ENCODE measurements at places on chromosomes 2 and 18.
A peak's percentile ranks its signal among the peaks of the same experiment; 100 is the strongest.

GRCh38 chr18:70135604-70136003 lies 69.9 kb downstream of the RTTN start:
- DNase-seq = no peak

DNA sequence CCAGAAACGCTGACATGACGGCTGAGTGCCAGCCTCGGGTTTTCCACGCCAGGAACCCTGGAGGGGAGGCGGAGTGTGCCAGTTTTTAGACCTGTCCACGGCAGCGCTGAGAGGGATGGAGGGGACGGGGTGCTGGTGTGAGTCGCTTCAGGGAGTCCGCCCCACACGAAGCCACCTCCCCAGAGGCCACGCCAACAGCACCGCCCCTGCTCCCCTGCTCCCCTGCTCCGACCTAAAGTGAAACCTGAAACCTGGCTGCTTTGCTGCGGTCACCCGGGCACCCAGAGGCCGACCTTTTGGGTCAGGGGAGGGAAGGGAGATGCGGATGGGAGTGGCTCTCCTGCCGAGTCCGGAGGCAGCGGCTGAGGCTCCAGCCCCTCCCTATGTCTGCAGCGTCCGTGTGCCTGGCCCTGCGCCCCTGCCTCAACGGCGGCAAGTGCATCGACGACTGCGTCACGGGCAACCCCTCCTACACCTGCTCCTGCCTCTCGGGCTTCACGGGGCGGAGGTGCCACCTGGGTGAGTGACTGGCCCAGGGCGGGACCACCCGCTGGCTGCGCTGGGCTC lies 38.1 kb downstream of the SNED1 start:
- no peak for DNase-seq

DNA sequence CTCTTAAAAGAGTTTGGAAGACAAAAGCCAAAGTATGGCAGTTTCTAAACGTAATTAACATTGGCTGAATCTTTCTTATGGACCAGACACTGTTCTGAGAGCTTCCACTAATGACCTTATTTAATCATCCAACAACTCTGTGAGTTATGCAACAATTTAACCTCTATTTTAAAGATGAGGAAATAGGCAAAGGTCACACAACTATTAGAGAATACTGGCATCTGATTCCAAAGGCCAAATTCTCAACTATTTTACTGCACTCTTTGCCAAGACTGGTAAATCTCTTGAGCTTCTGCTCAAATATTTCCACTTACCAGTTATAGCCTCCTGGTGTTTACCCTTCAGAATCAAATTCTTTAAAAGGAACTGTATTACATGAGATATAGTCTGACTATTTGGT lies 42.1 kb upstream of the ERMN start:
- DNase-seq = no peak

- no peak for DNase-seq
Measured at GRCh38 chr2:109528811-109529501, 84.8 kb downstream of the SEPTIN10 start.

DNA sequence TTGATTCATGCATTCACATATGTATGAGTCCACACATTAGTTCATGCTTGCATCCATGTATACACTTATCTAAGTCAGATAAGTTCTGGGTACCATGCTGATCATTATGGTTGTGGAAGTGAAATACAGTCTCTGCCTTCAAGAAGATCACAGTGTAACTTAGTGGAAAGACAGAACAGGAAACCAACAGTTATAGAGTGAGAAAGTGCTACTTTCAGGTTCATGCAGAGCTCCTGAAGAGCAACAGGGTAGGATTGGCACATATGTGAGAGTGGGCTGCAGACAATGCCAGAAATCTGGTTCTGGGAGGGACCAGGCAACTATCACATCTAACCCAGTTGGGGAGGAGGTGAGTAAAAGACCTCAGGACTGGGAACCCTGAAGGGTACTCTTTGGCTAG lies 35.4 kb upstream of the PGAP1 start:
- no peak for DNase-seq

GRCh38 chr2:136874258-136874657 lies 108.9 kb downstream of the THSD7B start:
- peak; percentile 36 for DNase-seq

DNA sequence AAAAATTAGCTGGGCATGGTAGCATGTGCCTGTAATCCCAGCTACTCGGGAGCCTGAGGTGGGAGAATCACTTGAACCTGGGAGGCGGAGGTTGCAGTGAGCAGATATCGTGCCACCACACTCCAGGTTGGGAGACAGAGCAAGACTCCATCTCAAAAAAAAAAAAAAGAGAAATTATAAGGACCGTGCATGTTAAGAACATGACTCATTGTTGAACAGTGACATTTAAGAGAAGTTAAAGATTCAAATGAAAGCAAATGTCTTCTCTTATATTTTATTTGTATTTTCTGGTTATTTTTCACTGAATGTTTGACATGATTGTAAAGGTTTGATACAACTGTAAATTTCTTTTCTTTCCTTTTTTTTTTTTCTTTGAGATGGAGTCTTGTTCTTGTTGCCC lies 69.6 kb downstream of the APLF start:
- no peak for DNase-seq

DNA sequence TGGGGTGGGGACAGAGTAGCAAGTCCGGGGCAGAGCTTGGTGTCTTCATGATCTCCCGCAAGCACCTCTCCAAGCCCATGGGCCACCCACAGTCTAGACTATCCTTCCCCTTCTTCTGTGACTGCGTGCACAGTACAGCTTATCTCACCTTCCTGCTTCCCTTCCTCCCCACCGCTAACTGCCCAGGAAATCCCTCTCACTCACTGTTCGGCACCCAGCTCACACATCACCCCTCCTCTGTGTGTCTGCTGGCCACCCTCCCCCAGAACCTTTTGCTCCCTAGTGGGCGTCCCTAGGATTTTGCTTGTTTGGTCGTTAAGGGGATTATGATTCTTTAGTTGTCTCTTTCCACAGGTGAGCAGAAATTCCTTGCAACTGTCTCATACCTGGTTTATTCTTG lies 31.5 kb upstream of the SMAD7 start:
- DNase-seq = no peak

- no peak for DNase-seq
Measured at GRCh38 chr2:184730288-184730687, 132.0 kb downstream of the ZNF804A start.

GRCh38 chr18:36672437-36673344 lies 156.1 kb downstream of the TPGS2 start:
- DNase-seq = no peak

DNA sequence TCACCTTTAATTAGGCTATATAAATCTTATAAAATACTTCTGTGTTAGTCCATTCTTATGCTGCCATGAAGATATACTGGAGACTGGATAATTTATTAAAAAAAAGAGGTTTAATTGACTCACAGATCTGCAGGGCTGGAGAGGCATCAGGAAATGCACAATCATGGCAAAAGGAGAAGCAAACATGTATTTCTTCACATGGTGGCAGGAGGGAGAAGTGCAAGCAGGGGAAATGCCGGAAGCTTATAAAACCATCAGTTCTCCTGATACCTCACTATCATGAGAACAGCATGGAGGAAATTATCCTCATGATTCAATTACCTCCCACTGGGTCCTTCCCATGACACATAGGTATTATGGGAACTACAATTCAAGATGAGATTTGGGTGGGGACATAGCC lies 504.4 kb downstream of the RIT2 start:
- no peak for DNase-seq

DNA sequence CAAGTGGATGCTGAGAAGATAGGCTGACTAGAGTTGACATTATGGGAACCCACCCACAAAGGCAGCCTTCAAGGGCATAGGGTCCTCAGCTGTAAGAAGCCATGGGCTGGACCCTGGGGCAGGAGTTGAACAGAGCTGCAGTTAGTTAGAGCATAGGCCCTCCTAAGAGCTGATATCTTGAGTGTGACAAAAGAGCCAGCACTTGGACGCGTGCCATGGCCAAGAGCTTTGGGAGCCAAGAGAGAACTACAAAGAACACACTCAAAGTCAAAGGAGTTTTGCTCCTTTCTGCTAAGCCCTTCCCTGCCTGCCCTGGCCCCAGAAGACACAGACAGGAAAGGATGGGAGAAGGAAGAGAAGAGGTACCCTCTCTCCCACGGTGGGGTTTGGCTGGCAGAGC lies 29.9 kb upstream of the AGAP1 start:
- DNase-seq = no peak

DNA sequence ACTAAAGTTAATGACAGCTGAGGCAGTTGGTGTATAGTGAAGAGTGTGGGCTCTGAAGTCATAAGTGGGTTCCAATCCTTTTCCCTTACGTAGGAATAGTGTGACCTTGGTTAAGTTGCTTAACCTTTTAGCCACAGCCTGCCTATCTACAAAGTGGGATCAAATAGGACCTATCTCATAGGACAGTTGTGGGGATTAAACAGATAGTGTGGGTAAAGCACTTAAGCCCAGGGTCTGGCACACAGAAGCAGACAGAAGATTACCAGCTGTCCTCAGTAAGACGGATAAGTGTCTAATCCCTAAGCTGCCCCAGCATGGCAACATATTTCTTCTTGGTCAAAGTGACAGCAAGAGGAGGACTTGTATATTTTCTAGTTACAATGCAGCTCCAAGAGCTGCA lies 28.2 kb downstream of the UBE2F start:
- DNase-seq = no peak

DNA sequence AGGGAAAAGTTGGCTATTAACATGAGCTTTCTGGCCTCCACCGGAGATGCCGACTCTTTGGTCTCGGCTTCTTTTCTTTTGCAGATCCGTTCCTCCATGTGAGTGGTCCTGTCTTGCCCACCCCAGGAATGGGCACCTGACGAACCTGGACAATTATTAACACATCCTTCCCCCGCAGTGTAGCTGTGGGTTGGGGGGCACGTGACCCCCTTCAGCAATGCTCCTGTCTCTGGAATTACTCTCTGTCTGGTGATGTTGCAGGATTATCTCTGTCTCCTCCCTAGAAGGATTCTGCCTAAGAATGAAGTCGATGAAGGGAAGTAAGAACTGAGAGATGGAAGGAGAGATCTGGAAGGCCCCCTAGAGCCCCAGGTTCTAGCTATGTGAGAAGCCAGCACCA lies 115.2 kb upstream of the NPAS2 start:
- DNase-seq = no peak

DNA sequence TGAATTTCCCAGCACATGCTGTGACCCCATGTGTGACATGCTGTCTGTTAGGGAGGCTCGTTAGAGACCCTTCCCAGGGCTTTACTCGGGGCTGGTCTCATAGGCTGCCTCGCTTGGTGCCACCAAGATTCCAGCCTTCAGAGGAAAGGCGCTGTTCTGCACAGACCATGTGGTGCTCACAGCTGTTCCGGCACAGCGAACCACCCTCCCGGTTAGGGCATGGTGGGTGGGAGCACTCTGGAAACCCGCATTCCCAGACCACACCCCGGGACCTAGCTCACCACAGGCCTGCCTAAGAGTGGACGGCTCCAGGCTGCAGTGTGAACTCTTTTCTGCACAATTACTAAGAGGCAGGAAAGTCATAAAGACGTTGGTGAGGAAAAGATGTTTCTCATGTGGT lies 112.0 kb downstream of the MBP start:
- DNase-seq = no peak

DNA sequence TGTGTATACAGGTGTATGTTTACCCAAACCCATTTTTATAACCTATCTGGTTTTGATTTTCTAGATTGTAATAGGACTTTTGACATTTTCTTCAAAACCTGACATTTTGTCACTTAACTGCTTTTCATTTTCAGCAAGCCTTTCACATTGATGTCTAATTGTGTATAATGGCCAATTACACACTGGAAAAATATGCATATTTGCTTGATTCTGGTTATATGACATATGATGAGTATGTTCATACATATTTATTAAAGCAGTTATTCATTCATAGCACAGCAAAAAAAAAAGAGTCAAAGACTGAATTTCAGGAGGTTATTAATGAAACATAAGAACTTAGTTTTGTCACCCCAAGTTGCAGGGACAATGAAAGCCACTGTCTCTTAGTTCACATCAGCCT lies 307.7 kb upstream of the TNP1 start:
- no peak for DNase-seq

DNA sequence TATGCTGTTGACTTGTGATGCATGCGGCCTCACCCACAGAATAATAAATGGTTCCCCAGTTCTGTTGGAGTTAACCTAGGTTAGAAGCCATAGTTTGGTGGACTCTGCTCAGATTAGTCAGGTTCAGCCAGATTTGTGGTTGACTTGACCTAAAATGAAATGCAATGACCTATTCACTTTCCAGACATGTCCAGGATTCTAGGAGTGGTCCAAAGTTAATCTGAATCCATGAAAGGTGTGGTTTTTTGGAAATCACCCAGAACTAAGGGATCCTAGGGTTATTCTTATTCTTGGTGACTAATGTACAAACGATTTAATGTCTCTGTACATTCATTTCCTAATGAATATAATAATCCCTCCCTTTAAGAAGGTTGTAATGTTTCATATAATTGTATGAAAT lies 88.9 kb upstream of the RBBP8 start:
- no peak for DNase-seq

DNA sequence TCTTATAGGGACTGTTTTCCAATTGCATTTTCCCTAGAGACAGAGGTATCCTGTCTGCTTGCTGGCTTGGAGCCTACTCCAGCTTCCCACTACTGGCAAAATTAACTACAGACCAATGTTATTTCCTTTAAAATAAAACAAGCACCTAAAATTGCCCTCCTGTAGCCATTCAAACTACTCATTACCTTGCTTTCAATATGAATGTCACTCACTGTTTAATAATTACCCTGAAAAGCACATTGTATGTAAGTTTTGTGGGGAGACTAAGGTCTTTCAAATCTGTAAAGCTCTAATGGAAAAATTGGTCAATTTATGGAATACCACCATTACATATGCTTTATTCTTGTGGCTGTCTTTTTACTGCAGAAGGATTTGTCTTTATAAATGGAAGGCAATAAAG lies 87.3 kb downstream of the DOCK10 start:
- no peak for DNase-seq

DNA sequence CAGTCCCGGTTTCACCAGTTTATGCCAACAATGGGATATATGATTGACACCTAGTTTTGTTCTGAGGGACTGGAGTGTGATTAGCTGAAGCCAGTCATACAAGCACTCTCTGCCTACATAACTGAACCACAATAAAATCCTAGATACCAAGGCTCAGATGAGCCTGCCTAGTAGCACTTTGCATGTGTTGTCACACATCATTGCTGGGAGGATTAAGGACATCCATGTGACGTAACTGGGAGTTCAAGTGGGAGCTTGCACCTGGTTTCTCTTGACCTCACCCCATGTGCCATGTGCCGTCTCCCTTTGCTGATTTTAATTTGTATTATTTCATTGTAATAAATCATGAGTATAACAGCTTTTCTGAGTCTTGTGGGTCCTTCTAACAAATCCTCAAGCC lies 90.3 kb downstream of the TMEM163 start:
- DNase-seq = no peak

DNA sequence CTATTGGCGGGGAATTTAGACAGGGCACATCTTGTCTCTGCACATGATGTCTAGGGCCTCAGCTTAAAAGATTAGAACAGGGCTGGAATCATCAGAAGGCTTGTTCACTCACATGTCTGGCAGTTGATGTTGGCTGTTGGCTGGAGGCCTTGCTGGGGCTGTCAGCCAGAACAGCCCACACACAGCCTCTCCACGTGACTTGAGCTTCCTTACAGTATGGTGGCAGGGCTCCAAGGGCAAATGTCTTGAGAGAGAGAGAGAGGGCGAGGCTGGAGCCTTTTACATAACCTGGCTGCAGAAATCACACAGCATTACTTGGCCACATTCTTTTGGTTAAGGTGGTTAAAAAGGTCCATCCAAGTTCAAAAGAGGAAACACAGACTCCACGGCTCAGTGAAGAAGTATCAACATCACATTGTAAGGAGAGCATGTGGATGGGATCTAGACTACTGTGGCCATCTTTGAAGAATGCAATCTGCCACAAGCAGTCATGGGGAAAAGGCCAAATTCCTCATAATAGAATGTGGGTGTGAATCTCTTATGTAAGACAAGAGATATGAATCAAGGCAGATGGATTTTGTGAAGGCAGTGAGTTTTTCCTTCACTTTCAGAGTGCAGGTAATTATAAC lies 30.4 kb downstream of the SRSF7 start:
- no peak for DNase-seq

Measured in HT-29 (cell line).